ENCODE measurements at places on chromosomes 2 and 18. TPM values are rescaled to one million over a fixed set of nuclear protein-coding genes. Genes with fewer than 3 reads are reported as not detected.

- DNase-seq: peak; percentile 76
These were observed 445 bp downstream of the MEX3C start for GRCh38 chr18:51196811-51197660.

- DNase-seq: peak; percentile 74
These were observed 2.7 kb upstream of the RNPEPL1 start for GRCh38 chr2:240565333-240566202.

DNA sequence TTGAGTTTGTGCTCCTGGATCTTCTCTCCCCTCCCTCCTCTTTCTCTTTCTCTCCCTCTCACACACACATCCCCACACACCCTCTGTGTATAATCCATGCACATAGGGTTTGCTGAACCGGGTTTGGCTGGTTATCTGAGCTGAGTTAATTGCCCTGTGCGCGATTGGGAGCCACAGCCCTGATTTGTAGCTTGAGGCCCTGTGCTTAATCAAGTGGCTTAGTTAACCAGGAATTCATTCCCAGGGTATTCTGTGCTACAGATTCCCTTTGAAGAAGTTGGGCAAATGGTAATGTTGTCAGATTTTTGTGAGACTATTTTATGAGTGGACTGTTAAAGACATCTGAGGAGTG lies 6.2 kb downstream of the PARD3B start:
- DNase-seq: no peak

- DNase-seq: no peak
These were observed 11.2 kb upstream of the DAPL1 start for GRCh38 chr2:158783923-158784322.

Gene LCT
- not detected for total RNA-seq

Gene KLF11
- 32.6 TPM for total RNA-seq
